ENCODE measurements at places on chromosomes 1 and 21. TPM values are rescaled to one million over a fixed set of nuclear protein-coding genes. Genes with fewer than 3 reads are reported as not detected.

DNA sequence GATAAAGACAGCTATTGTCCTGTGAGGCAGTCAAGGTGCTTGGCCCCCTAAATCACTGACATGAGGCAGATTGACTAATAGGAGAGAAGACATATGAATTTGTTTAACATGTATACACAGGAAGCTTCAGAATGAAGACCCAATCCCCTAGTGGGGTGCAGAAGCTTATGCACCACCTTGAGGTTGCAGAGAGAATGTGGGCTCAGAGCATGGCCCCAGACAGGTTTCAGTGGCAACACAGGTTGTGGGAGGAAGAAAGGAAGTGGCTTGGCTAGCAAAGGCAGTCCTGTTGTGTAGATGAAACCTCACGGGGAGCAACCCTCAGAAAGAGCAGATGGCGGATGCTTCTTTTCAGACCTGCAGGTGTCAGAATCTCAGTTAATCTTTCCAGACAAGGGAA, 37.0 kb upstream of the PARP1 start:
- DNase-seq, result no peak

DNA sequence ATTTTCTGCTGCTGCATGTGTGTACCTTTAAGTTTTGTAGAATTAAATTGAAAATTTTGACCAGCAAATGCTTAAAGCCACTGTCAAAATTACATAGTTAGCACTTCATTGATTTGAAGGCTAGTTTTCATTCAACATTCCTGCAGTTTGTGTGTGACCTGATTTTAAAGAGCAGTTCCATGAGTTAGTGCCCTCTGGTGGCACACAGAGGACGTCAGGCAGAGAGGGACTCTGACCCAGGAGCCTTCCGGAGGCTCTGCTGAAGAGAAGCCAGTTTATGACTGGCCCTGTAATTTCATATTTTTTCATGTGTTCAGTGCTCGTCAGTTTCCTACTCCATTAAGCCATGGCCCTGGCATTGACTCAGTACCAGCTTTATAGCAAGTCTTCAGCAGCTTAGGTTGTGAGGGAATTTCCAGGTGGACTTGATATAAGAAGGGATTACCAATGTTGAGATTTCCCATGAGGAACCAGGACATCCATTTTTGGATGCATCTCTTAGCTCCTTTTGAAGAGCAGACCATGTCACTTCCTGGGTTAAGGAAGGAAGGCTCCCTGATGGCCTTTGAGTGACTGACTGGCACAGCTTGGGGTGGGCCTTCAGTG, 104.7 kb downstream of the CAMTA1 start:
- DNase-seq, result peak; percentile 23

GRCh38 chr1:67342076-67342890, 34.6 kb downstream of the IL12RB2 start:
- DNase-seq, result no peak

GRCh38 chr1:119321666-119322419, 46.7 kb upstream of the HAO2 start:
- DNase-seq, result no peak

GRCh38 chr1:90106311-90106710, 111.4 kb downstream of the ZNF326 start:
- no peak for DNase-seq

GRCh38 chr1:204003536-204003935, 69.4 kb upstream of the SOX13 start:
- no peak for DNase-seq

GRCh38 chr1:2372551-2373490, 18.5 kb downstream of the MORN1 start:
- DNase-seq, result peak; percentile 47

DNA sequence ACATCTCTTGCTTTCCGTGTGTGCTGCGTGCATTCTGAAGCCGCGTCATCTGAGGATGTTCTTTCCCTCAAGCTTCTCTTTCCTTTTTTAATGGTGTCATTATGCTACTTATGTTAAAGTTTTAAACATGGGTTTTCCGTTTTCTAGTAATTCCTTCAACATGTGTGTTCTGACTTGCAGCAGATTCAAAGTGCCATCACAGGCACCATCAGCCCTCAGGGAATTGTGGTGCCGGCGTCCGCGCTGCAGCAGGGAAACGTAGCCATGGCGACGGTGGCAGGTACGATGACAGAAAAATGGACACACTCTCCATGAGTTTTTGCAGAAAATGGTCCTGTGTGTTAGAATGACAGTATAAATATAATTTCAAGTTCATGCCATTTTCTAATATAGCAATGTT, 42.4 kb downstream of the PKNOX1 start:
- no peak for DNase-seq

- no peak for DNase-seq
Measured at GRCh38 chr1:24995140-24995539, 65.1 kb upstream of the RUNX3 start.

GRCh38 chr1:21342961-21343838, 52.9 kb upstream of the ECE1 start:
- no peak for DNase-seq

DNA sequence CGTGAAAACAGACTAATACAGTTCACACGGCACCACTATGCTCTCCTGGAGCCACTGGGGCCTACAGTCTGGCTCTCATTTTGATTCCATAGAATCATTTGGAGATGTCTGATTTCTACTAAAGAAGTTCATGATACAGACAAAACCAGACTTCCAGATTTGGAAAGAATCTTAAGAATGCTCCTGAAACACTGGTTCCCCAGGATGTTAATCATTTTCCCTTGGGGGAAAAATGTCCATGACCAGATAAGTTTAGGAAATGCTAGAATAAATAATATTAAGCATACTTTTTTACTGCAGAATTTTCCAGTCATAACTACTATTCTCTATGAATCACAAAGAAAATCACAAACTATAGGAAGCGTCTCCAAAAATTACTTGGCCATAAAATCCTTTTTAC, 63.0 kb upstream of the RGS7 start:
- DNase-seq, result no peak

- DNase-seq, result no peak
Measured at GRCh38 chr1:18404460-18404859, 76.3 kb upstream of the KLHDC7A start.

- DNase-seq, result no peak
Measured at GRCh38 chr21:38538353-38538752, 40.1 kb upstream of the ERG start.

- DNase-seq, result no peak
Measured at GRCh38 chr1:22572818-22573217, 9.5 kb downstream of the EPHA8 start.

GRCh38 chr1:3534803-3535637, 76.3 kb downstream of the MEGF6 start:
- DNase-seq, result no peak

- DNase-seq, result peak; percentile 63
Measured at GRCh38 chr1:200351826-200352549, 57.8 kb downstream of the ZNF281 start.

DNA sequence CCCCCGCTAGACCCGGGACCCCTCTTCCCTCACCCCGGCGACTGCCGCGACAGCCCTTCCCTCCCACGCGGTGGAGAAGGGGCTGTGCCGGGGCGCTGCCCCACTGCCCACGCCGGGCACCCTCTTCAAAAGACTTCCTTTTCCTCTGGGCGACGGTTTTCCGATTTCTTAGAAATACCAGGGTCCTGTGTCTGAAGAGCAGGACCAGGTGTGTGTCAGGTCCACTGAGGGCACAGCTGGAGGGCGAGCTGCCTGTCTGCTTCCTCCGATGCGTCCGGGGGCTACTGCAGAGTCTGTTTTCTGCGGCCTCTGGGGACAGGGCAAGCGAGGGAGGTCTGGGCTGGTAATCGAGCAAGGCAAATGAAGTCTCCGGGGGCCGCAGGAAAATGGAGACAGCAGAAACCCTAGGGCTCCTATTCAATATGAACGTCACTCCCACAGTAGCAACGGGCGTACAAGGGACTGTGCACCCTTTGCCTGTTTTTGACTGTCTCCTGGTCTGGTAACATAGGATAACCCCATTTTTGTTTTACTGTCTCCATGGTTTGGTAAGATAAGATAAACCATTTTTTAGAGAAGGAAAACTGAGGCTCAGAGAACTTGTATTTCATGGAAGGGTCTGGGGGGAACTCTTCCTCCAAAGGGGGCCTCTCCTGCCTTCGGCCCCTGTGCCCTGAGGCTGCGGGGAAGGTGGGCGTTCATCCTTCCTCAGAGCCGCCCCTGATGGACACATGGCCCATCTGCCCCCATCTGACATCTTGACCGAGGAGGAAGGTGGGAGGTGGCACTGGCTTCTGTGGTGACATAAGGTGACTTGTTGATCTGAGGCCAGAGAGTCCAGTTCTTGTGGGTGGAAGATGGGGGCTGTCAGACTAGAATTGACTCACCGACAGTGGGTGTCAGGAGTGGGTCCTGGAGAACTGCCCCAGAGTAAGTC, 970 bp downstream of the TNFRSF1B start:
- DNase-seq, result no peak

Gene ERO1B
- 3.8 TPM for total RNA-seq

Gene IFI6
- 32.0 TPM for total RNA-seq

Gene RIPPLY3
- total RNA-seq, result not detected

Gene CD5L
- not detected for total RNA-seq

Gene FAM110D
- not detected for total RNA-seq

Gene FCRL6
- total RNA-seq, result not detected

Gene TGFB2
- 65.5 TPM for total RNA-seq
